ENCODE measurements at places on chromosomes 7 and 10.

DNA sequence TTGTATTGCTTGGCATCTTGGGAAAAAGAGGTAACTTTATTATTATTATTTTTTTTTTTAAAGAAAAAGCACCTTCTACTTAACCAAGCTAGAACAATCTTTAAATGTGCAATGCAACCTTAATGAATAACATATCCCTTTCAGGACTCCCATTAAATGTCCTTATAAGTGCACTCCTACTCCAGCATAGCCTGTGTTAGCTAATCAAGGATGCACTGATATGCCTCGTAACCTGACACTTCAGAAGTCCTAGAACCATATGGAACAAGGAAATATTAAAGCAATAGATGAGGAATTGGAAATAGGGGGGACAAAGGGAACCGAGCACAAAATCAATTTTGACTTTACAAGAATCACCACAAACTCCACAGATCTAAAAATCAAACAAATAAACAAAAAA lies 522.4 kb downstream of the PARD3 start:
- no peak for DNase-seq

- DNase-seq: no peak
Measured at GRCh38 chr7:42342381-42342780, 105.4 kb upstream of the GLI3 start.

DNA sequence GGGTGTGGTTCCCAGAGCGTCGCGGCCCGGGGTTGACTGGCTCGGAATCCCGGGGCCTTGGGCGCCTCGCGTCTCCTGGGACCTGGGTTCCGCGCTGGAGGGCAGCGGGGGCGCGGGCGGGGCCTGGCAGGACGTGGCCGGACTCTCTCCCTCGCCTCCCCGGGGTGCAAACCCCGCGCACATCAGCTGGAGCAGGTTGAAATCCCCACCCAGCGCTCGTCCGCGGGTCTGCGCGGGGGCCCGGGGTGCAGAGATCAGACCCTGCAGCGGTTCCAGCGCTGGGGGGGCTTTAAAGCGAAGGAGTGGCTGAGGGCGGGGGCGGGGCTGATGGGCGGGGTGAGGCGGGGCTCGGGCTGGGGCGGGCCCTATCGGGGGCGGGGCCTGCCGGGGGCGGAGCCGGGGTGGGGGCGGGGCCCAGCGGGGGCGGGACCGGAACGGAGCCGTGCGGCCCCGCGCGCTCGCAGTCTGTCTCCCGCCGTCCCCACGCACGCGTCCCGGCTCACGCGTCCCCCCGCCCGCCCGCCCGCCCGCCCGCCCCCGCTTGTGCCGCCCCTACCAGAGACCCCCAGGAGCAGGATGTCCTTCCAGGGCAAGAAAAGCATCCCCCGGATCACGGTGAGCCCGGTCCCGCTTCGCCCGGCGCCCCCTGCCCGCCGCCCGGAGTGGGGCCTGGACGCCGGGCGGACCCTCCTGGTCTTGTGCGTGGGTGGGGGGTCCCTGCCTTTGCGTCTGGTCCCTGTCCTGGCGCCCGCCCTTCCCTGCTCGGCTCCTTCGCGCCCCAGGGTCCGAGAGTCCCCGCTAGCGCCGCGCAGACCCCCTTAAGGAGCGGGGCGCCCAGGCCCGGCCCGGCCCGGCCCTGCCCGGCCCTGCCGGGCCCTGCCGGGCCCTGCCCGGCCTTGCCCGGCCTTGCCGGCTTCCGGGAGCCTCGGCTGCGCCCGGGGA lies at the start of gene DPYSL4:
DPYSL4 (plus strand) TSS at position 461 of the 942 bp plus-strand sequence; CDS start at position 577, 116 bp downstream.
- DNase-seq: no peak

GRCh38 chr10:115861455-115861854 lies 411.6 kb downstream of the GFRA1 start:
- DNase-seq: peak; percentile 5
